Inflammatory macrophage treated with lipopolysaccharide for 4 hours (primary cell): ENCODE measurements at places on chromosomes 5 and 9.

- no peak for DNase-seq
These were observed 22.1 kb downstream of the PTCH1 start for GRCh38 chr9:95494416-95495371.

DNA sequence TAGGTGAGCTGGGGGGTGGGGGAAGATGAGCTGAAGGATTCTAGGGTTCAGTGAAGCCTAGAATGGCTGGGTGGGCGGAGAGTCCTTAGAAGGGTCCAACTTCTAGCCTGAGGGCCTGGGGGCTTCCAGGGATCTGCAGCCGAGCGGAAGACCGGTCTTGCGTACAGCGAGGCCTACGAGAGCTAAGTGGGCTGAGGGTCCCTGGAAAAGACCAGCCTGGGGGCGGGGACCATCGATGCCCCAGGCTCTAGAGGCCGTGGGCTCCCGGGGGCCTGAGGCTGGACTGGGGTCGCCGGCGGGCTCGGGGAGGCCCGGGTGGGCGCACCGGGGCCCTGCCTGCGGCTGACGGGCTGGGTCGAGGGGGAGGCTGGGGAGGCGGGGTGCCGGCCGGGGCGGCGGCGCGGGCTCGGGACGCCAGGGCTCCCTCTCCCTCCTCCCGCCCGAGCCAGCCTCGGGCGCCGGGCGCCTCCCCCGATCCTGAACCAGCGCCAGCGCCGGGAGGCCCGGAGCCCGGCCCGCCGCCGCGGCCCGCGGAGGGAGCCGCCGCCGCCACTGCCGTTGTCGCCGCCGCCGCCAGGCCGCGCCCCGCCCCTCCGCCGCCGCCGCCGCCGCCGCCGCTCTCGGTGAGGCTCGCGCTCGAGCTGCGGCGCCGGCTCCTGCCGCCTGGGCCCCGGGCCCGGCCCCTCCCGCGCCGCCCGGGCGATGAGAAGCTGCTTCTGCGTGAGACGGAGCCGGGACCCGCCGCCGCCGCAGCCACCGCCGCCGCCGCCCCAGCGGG lies at the start of gene MVB12B:
TSS of gene MVB12B (plus strand) at position 602 of the 778 bp plus-strand sequence. CDS start at position 703, 101 bp downstream.
- peak; percentile 58 for DNase-seq

- DNase-seq: no peak
These were observed 375.3 kb upstream of the DAB2 start for GRCh38 chr5:39800042-39800601.

DNA sequence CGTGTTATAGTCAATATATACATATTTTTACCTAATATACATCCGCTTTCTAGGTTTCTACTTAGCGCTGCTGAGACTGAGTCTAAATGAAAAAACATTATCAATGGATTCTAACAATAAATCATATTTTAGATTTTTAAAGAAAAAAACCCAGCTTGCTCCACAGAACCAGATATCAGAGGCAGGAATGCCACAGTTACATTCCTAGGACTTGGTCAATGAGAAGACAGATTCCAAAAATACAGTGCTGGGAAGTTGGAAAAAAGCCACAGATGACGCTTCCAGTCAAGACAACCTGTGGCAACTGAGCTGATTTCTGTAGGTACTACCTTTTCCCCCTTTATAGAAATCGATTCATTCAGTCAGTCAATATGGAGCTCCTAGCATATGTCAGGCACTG lies 577 bp upstream of the CCDC112 start:
- DNase-seq: no peak

- no peak for DNase-seq
These were observed 61.7 kb downstream of the KLF9 start for GRCh38 chr9:70352802-70353201.

DNA sequence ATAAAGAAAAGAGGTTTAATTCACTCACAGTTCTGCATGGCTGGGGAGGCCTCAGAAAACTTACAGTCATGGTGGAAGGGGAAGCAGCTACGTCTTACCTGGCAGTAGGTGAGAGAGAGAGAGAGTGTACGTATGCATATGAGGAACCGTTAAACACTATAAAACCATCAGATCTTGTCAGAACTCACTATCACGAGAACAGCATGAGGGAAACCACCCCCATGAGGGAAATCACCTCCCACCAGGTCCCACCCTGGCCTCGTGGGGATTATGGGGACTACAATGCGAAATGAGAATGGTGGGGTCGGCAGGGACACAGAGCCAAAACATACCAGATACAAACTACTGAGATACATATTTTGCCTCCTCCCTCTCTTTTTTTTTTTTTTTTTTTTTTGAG lies 10.8 kb upstream of the FER start:
- DNase-seq: no peak

DNA sequence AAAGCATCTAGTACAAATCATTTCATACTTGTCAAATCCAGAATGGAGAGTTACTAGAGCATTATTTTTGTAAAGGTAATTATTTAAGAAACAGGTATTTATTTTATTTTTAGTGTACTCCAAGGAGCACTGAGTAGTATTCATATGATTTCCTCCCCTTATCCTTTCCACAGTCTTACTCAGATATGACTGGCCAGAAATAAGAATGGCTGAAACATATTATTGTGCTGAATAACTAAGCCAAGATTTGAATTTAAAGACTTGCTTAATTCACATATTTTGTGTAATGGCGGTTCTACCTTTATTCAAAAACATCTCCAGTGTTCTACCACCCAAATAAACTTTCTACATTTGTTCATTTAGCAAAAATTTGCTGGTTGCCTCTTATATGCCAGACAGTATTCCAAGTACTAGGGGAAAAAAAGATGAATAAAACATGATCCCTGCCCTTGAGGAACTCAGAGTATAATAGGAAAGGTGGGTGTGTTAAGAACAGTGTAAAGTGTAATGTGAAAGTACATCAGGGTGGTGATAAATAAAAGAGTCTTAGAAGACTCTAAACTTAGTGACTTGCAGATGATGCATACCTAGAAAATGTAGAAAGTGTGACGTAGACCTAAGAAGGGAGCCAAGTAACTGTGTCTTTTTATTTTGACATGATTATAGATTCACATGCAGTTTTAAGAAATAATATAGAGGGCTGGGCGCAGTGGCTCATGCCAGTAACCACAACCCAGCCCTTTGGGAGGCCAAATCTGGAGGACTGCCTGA lies 110.4 kb upstream of the GRHPR start:
- DNase-seq: no peak

DNA sequence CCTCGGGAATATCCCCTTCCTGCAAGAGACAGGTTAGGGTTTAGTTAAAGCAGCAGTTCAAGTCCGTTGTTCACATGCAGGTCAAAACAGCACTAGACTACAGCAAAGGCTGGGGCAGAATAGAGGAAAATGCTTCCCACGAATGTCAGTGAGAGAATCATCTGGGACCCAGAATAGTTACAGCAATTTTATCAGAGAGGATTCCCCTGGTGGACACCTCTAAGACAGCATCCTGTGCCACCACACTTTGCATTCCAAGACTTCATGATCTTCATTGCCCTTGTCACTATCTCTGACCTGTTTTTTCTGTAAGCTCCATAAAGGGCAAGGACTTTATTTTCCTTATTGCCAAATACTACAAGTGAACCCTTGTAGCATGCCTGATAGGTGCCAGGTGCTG lies 12.9 kb downstream of the GRXCR2 start:
- no peak for DNase-seq

DNA sequence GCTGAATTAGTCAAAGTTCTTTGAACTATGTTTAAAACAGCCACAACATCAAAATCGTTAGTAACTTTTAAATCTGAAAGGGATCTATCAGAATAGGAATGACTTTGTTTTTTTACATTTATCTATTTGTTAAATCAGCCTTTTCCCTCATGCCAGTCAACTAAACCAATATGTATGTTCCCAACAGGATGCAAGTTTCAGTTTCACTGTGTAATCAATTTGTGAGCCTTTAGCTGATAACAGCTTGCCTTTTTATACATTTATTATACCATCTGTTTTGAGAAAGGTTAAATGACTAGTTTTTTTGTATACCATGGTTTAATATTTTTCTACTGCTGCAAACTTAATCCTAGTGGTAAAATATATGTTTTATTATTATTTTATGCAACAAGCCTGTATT lies 8.9 kb downstream of the TMED7 start:
- no peak for DNase-seq

DNA sequence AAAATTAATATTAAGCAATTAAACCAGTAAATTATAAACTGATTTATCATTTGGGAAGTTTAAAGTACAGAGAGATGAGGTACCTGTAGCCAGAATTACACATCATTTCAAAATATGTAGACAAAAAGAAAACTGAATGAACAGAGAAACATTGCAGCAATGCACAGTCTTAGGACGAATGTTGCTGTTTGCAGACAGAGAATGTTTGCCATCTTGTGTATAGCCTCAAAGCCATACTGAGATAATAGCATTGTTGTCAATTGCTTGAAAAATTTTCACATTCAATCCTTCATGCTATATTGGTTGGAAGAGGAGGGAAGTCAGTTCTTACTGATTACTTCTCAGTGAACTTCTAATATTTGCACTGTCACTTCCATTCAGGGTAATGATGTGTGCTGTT lies 326.2 kb downstream of the PRR16 start:
- no peak for DNase-seq

DNA sequence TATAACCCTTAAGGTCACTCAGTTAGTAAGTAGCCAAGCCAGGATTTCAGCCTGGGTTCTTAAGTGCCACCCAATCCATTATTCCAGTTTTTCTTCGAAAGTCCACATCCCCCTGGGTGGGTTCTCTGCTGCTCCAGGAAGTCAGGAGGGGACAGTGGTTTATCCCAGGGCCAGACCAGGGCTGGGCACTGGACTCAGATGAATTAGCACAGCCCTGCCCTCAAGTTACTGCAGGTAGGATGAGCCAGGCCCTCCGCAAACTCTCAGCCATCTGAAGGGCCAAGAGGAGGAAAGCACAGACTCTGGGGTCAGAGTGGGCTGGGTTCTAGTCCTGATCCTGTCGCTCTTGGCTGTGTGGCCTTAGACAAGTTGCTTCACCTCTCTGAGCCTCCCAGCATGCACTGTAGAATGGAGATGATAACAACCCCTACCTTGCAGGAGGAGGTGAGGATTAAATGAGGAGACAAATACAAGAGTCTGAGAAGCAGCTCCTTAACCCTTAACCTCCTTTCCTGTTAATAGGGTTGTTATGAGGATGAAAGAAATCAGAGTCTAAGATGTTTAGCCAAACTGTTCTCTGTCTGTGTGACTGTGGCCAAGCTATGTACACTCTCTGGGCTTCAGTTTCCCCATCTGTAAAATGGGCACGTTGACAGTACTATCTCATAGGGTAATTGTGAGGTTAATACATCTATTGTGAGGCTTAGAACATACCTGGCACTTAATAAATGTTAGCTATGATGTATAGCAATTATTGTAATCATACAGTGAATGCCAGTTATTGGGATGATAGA lies 6.8 kb upstream of the NEURL1B start:
- DNase-seq: no peak

- no peak for DNase-seq
These were observed 27.0 kb downstream of the PRUNE2 start for GRCh38 chr9:76878933-76879332.
